ENCODE measurements at places on chromosomes 16 and 17.

- DNase-seq = no peak
These were observed 1.0 kb downstream of the RNF40 start for GRCh38 chr16:30762991-30763725.

GRCh38 chr16:1333854-1334700 is 632 bp downstream of the BAIAP3 start:
- DNase-seq = no peak

DNA sequence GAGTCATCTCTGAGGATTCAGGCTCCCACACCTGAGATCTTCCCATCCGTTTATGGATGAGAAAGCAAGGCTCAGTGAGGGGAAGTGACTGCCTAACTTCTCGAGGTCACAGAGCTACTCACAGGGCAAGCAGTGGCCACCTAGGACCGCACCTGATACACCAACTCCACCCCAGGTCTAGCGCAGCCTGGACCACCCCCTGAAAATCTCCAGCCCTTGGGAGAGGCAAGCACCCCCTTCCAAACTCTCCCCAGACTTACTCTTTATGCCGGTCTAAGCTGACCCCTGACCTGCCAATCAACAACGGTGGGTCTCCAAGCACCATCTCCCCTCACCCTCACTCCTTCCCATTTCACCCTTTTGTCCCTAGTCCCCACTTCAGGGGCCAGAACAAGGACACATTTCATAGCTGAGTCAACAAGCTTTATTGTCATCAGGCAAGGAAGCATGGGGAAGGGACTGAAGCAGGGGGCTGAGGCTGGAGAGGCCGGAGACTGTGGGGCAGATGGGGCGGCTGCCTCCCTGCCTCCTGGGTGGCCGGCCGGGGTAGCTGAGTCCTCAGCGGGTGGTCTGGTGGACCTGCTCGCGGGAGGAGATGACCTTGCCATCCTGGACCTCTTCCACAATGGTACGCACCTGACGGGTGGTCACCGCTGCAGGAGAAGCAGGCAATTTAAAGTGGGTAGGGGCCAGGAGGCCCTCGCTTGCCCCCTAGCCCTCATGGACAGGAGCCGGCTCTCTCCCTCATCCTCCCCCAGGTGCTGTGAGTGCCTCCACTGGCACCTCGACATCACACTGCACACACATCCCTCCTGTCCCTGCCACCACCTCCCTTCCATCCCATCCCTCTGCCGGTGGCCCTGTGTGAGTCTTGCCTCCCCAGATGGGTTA is 5.1 kb downstream of the KRT17 start:
- peak; percentile 15 for DNase-seq

GRCh38 chr16:23107936-23108335 is 41.3 kb downstream of the USP31 start:
- no peak for DNase-seq

DNA sequence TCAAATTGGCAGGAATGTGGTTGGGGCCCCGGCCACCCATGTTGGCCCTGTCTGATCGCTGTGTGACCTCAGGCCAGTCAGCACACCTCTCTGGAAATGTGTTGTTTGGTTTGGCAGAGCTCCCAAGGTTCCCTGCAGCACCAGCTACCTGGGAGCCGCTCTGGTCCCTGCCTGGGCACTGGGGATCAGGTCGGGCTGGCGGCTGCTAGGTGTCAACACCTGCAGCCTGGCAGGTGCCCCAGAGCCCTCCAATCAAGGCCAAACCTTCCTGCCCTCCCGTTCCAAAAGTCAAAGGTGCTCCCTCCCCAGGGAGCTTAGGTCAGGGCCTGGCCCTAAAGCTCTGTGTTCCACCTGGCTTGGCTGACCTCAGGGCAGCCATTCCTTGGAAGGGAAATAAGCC is 55.9 kb downstream of the ZDHHC7 start:
- DNase-seq = no peak

GRCh38 chr17:29034510-29034909 is 8.4 kb upstream of the PIPOX start:
- DNase-seq = no peak

GRCh38 chr17:5705081-5705875 is 121.0 kb upstream of the NLRP1 start:
- no peak for DNase-seq

DNA sequence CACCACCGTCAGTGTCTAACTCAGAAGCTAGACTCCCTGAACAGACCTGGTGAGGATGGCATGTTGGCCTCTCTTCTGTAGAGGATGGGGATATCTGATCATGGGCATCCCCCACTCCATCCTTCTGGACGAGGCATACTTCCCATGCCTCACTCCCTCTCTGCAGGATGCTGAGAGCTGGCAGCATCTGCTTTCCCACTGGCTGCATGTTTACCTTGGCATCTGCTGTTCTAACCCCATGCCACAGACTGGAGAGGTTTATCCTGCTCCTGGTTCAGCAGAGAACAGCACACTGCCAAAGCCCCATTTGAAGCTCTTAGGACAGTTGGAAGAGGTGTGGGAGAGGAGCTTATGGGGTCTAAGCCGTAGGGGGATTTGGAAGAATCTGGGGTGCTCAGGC is 46.0 kb downstream of the YPEL2 start:
- no peak for DNase-seq

DNA sequence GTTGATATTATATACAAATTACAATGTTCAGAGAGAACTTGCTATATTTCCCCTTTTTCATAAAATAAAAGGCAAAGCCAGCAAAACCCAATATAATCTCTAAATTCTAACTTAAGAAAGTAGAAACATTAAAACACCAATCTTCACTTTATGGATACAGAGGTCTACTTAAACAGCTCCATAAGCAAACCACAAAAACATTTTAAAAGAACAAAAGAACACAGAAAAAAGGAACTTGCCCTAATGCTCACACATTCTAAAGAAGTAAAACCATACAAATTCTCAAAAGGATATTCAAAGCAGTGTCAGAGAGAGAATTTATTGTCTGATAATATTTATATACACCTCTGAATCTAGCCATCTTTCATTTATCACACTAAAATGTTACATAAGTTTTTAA is 606 bp downstream of the ABCA10 start:
- DNase-seq = no peak

DNA sequence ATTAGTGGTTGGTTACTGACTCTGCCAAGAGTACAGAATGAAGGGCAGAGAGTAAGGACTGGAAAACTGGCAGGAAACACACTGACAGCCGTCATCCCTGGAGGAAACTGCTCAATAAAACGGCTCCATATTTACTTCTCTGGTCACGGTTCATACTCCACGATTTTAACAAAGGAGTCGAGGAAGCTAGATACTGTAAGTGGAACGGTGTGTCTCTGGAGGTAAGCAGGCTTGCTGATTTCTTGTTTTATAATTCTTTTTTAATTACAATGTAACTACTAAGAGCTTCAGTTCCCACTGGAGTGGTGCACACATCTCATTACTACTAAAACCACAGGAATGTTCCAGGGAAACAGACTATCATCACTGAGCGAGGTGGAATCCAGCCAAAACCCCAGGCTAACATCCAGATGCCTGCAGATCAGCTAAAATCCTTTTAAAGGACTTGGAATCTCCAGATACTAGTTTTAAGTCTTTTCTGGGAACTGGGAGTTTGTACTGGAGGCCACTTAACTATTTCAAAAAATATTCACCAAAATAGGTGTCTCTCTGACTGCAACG is 17.8 kb downstream of the SERPINF1 start:
- no peak for DNase-seq

DNA sequence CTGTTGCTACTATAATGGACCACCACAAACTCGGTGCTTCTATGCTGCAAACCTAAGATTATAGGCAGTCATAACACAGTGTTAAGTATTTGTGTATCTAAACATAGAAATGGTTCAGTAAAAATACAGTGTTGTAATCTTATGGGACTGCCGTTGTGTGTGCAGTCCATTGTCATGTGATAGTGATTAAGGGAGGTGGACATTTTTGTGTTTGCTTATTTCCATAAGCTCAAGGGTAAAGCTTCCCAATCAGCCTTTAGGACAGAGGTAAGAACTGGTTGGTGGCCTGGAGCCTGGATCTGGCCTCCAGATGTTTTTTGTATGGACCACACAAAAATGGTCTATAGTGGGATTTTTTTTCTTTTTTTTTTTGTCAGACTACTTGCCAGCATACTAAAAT is 29.9 kb downstream of the WWOX start:
- DNase-seq = no peak

DNA sequence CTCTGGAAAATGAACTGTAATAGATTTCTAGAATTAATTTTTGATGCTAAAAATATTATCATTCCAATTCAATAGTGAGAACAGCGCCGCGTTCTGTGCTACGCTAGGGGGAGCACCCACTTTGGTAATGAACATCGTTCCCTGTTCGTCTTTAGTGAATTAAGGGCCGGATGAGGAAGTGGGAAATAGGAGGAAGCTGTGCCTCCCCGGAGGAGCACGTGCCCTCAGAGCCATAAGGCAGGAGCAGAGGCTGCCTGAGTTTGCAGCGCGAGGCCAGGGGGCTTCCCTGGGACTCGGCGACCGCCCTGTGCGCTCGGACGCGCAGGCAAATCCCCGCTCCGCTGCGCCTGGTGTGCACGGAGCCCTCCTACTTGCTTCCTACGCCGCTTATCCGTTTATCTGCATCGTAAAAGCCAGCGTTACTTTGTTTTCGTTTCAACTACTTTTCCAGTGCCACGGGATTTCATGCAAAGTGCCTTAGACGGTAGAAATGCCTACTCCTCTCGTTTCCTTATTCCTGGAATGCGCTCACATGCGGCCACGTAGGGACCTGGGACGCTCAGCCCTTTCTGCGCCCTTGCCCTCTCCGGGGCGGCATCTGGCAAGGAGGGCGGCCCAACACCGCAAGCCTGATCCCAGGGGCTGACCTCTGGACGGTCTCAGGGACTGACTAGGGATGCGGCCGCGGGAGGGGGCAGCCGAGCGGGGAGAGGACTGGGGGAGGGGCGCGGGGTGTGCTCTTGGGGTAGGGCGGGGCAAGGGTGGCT is 76.4 kb downstream of the KCNJ12 start:
- peak; percentile 44 for DNase-seq

DNA sequence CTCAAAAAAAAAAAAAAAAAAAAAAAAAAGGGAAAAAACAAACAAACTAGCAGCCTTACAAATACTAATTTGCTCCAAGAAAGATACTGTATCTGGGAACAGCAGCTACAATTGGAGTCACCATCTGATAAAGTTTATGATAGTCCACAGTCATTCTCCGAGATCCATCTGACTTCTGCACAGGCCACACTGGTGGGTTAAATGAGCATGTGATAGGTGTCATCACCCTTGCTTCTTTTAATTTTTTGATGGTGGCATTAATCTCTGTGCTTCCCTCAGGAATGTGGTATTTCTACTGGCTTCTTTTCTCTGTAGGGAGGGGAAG is 49.6 kb downstream of the BCL7C start:
- no peak for DNase-seq

GRCh38 chr16:57807252-57807967 is 5.1 kb upstream of the KIFC3 start:
- no peak for DNase-seq

DNA sequence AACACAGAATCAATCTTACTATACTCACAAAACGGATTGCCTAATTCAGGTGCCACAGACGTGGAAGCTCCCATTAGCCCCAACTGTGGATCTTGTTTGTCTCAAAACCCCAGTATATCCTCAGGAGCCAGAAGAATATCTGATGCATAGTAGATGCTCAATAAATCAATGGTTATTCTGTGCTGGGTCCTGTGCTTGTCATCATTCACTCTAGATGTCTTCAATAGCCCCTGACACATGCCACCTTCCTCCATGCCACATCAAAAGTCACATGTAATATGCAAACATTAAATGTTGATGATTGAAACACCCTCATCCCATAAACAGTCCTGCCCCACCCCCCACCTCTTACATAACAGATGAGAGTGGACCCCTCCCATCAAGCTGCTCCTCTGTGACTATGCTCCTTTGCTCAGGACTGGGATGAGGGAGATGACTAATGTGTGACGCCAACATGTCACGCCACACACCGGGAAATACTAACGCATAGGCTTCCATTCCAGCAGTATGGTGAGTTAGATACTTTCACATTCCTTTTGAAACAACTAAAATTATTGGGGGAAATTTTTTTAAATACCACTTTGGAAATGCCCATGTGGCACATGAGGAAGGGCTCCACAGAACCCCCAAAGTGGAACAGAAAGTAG is 267.6 kb upstream of the SDK2 start:
- no peak for DNase-seq

- no peak for DNase-seq
These were observed at the start of gene USP43 for GRCh38 chr17:9644910-9645751. TSS of gene USP43 (plus strand) at chr17:9645517. CDS start at chr17:9645633, 116 bp downstream.

GRCh38 chr16:2966808-2967191 is 2.3 kb upstream of the PAQR4 start:
- DNase-seq = peak; percentile 36

GRCh38 chr16:719815-720446 is 1.0 kb upstream of the ANTKMT start:
- DNase-seq = no peak

DNA sequence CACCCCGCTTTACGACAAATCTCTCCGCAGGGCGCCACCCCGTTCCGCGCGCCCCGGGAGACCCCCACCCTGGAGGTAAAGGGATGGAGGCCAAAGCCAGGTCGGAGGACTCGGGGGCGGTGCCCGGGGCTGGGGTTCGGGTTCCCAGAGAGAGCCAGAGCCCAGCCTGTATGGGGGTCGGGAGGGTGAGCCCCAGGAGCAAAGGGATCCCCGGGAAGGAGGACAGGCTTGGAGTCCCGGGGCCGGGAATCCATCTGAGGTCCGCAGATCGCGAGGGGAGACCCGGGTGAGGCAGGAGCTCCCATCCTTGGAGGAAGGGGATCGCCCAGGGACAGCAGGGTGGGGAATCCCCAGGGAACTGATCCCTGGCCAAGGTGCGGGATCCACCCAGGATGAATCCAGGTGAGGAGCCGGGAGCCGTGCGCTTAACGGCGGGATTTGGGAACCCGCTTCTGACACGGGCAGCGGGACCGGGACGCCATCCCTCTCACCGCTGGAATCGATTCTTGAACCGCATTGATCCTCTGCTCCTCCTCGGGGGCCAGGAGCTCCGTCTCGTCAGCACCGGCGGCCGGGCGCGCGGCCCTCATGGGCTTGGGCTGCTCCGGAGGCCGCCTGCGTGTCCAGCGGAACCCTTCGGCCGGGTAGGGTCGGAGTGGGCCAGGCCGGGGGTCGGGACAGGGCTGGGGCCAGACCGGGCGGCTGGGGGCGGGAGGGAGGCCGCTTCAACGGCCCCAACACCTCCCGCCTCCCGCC is at the start of gene MMD:
Gene MMD, minus strand, starts transcription at position 657 of the 756 bp plus-strand sequence. Its CDS starts 140 bp downstream, at position 517.
- peak; percentile 20 for DNase-seq

DNA sequence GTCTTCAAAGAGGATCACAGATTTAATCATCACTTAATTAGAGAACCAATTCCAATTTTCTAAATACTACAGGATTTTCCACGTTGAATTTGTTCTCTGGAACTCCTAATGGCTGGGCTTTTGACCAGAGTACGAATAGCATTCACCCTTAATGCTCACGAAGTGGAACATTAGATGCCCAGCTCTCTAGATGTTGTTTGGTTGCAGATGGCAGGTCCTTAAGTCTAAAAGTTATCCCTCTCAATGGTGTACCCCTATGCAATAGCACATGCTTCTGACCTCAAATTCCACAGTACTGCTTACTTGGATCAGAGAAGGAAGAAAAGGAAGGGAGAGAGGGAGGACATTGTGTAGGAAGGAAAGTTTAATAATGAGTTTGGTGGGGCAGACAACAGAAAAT is 8.6 kb upstream of the NACA2 start:
- DNase-seq = no peak

GRCh38 chr16:1553946-1554825 is 20.7 kb downstream of the TMEM204 start:
- no peak for DNase-seq

GRCh38 chr16:67299269-67299668 is 19.9 kb downstream of the PLEKHG4 start:
- DNase-seq = no peak
